ENCODE measurements at places on chromosomes 16 and 17.

DNA sequence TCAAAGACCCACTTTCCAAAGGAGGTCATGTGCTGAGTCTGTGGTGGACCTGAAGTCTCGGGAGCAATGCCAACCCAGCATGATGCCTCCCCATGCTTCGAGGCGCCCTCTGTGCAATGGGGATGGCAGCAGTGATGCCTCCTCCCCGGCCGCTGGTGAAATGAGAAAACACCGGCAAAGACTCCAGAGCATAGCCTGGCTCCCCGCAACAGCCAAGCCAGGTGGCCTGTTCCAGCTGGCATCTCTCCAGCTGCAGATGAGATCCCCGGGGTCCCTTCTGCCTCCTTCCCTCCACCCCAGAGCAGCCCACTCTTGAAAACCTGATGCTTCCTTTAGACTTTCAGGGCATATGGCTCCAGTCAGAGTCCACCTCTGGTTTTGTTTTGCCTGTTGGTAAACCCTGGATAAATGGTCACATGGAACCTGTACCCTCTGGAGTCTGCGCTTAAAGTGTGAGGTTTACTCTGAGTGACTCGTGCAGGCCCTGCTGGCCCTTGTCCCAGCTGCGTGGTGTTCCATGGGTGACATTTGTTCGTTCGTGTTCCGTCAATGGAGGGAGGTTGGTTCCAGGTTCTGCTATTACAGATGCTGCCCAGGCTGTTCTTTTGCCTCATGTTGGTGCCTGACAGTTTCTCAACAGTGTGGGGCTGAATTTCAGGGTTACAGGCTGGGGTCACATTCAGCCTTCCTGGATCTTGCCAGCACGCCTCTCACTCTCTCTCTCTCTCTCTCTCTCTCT lies 181.8 kb upstream of the CIBAR2 start:
- DNase-seq: no peak

GRCh38 chr17:36943250-36944191 lies 5.2 kb upstream of the AATF start:
- no peak for DNase-seq

- no peak for DNase-seq
Measured at GRCh38 chr17:70772761-70773160, 603.4 kb downstream of the KCNJ2 start.

- no peak for DNase-seq
Measured at GRCh38 chr17:80799538-80800480, 191.8 kb upstream of the CHMP6 start.

- no peak for DNase-seq
Measured at GRCh38 chr17:80970044-80970761, 21.4 kb upstream of the CHMP6 start.

DNA sequence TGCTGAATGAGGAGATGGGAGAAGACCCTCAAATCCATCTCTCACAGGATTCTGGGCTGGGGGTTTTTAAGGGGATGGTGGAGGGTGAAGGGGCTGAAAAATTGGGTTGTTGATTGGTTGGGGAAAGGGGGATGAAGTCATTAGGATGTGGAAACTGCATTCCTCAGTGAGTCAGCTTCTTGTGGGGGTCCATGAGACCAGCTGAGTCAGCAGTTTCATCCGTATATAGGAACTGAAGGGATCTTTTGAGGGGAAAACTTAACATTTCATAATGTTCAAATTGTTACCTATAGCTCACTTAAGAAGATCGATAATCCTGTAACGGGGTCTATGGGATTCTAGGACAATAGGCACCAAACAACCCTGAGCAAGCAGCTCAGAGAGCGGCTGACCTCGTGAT lies 213.4 kb downstream of the CBLN1 start:
- DNase-seq: no peak
